NCI-H1092 (cell line): ENCODE measurements at places on chromosomes 4 and X.

DNA sequence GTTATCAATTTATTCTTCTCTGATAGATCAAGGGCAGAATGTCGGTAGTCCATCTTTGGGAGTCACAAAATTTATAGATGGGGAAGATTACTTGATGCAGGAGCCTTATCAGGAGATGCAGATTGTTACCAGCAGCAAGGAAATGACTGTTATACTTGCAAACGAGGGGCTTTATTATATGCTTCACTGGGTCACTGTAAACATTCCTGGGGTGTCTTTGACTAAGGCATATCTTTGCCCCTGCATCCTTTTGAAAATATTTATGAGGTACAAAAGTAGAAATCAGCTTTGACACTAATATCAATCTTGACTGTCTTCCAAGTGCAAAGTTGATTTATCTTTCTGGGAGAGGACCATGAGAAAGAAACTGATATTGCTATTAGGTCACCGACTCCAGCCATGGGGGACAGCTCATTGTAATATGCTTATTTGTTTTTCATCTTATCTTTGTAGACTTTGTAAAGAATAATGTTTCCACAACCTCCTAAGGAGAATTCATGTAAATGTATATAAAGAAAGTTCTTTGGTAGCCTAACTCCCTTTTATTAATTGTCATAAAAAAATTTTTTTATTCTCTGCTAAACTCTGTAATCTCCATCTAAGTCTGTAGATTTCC is 177.3 kb upstream of the EMCN start:
- DNase-seq, result no peak

- no peak for DNase-seq
Measured at GRCh38 chrX:11437642-11438379, 144.6 kb downstream of the AMELX start.

GRCh38 chr4:147361726-147362125 is 119.2 kb upstream of the EDNRA start:
- DNase-seq, result no peak

GRCh38 chr4:138320030-138320429 is 77.9 kb upstream of the SLC7A11 start:
- DNase-seq, result no peak

GRCh38 chr4:39118034-39118658 is 56.1 kb downstream of the KLHL5 start:
- DNase-seq, result no peak

DNA sequence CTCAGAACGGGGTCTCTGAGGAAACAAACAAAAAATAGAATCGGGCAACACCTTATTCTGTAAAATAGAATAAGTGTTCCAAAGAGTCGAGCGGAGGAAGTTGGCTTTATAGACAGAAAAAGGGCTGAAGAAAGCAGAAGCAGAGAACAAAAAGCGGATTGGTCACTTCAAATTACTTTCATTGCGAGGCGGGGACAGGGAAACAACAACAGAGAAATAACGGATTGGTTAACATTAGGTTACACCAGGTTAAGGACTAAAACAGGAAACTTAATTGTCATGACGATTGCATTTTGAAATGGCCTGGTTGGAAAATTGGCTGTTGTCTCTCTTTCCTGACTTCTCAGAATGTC is 433 bp upstream of the COQ2 start:
- peak; percentile 4 for DNase-seq

DNA sequence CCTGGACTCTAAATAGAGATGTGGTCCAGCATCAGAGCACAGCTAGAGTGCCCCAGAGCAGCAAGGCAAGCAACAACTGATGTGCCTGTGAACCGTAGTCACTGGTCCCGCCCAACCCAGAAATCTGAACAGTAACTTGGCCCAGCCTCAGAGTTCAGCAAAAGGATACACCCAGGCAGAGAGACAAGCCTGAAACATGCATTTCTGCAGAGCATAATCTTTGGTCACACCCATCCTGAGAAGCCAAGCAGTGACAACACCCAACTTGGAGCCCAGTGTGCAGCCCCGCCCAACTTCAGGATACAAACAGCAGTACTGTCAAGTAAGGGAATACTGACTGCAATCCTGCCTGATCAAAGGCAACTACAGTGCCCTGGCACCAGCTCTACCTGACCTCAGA is 78.9 kb downstream of the CCDC160 start:
- no peak for DNase-seq

DNA sequence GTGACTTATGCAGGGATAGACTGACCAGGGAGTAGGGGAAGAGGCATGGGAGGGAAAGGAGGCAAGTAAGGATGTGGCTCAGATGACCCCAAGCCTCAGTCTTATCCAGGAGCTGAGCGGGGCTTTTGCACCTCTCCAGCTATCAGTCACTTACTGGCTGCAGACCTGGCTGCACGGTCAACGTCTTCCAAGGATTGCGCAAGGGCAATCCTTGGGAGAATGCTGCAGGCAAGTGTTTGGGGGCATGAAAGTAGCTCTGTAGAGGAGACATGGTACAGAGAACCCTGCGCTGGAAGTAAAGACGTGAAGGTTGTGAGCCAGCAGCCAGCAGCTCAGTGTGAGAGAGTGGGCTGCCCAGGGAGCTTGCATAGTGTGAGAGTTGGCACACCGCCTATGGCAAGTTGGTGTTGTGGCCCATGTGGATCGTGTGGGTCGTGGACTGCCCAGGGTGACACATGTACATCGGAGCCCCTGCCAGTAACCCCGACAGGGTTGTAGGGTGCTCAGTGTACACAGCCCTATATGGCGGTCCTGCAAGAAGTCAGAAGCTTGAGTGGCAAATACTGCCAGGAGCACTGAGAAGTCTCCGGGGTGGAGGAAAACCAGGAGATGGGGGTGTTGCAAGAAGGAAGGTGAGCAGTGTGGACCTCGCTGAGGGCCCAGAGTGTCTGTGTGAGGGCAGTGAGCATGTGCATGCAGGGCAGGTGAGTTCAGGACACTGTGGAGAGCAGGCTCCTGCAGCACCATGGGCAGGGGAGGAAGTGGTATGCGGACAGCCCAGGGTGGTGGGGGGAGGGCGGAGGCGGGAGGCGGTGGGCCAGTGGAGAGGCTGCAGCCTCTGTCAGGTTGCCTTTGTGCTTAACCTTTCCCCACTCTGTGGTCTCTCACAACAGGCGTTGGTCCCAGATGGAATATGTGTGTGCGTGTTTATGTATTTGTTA is 50.9 kb downstream of the KIT start:
- no peak for DNase-seq

DNA sequence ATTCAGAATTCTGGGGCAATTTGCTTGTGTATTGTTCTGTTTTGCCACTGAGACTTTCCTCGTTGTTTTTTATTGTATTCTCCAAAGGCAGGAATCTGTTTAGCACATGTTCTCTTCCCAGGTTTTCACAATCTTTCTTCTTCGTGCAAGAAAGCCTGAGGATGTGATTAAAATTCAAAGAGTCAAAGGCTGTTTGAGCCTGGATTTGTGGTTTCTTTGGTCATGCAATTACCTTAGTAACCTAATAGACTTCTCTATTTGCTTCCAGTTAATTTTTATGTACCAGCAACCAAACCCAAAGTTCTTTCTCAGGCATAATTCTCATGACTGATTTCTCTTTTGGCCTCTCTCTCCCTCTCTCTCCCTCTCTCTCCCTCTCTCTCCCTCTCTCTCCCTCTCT is 1420.1 kb upstream of the TENM3 start:
- no peak for DNase-seq

GRCh38 chrX:44224760-44225159 is 118.7 kb downstream of the EFHC2 start:
- no peak for DNase-seq

GRCh38 chr4:92381616-92382015 is 77.8 kb downstream of the GRID2 start:
- no peak for DNase-seq

- no peak for DNase-seq
Measured at GRCh38 chr4:95017305-95018064, 259.7 kb downstream of the BMPR1B start.

- no peak for DNase-seq
Measured at GRCh38 chr4:105785792-105786191, 77.2 kb downstream of the GSTCD start.

GRCh38 chr4:1244081-1244977 is 4.6 kb downstream of the CTBP1 start:
- no peak for DNase-seq

- no peak for DNase-seq
Measured at GRCh38 chrX:37896511-37896890, 49.1 kb upstream of the DYNLT3 start.

GRCh38 chr4:177640864-177641263 is 198.6 kb upstream of the AGA start:
- no peak for DNase-seq

DNA sequence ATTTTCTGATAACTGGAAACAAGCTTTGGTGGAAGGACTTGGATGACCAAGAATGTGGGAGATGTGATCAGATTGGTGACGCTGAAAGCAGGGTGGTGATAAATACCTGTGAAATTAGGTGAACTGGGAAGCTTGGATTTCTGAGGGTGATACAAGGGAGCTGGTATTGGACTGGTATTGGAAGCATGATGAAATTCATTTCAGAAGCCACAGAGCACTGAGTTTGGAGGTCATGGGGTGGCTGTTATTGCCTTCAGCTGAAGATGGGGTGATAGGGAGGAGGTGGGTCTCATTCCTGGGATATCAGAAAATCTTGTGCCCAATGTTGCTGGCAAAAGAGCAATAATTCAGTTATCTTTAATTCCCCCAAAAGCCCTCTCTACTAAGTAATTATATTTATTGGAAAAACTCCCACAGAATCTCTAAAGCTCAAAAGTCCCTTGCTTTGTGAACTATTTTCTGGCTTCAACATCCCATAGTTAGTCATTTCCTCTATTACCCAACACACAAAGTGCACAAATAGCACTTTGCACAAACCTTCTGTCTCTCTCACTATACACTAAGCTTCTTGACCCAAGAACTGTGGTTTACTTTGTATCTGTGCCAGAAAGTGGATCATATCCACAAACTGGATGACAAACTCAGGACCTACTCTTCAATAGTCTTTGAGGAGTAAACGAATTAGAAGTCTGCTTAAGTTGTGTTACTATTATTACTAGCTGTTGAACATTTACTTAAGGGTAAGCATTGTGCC is 23.1 kb upstream of the CAMK2D start:
- DNase-seq, result no peak

DNA sequence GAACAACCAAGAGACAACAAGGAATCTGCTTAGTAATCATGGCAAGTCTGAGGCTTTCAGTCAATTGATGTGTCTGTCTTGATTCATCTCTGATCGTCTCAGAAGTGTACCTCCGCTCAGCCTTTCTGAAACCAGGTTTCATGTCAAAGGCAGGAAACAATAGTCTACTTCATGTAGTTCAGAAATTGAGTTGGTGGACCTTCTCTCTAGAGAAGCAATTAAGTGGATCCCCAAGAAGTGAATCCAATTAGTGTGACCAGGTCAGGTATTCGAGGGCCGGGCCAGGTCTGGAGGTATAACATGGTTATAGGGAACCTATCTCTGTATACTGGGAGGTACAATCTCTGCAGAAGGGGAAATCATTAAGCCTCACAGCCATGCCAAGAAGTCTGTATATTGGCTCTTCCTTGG is 32.0 kb downstream of the DAPP1 start:
- DNase-seq, result no peak

DNA sequence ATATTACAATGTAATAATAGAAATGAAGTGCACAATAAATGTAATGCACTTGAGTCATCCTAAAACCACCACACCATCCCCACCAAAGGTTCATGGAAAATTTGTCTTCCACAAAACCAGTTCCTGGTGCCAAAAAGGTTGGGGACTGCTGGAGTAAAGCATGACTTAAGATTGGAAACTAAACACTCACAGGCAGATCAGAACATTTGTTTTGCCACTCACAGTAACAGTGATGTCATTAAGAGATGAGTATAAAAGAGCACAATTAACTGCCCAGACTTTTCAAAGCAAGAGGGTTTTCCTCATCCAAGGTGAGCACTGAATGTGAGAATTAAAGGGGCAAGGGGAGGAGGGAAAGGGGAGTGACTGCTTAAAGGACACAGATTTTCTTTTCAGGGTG is 35.6 kb downstream of the MAP7D3 start:
- no peak for DNase-seq

DNA sequence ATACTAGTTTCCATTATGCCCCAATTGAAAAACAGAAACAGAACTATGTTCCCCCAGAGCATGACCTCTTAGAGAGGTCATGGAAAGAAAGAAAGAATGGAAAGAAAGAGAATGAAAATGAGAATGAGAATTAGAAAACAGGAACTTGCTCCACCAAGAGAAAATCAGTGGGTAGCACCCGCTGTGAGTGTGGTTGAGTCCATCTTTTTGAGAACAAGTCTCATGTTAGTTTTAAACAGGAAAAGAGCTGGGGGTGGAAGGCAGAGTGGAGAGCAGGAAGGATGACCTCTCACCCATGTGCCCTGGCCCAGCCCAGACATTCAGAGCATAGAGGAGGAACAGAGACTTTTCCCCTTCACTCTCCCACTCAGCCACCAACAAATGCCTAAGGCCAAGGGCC is 4.9 kb downstream of the GSX2 start:
- no peak for DNase-seq

GRCh38 chr4:120850018-120850599 is 72.4 kb downstream of the PRDM5 start:
- no peak for DNase-seq

GRCh38 chr4:172997856-172998255 is 170.8 kb upstream of the GALNT7 start:
- DNase-seq, result no peak

DNA sequence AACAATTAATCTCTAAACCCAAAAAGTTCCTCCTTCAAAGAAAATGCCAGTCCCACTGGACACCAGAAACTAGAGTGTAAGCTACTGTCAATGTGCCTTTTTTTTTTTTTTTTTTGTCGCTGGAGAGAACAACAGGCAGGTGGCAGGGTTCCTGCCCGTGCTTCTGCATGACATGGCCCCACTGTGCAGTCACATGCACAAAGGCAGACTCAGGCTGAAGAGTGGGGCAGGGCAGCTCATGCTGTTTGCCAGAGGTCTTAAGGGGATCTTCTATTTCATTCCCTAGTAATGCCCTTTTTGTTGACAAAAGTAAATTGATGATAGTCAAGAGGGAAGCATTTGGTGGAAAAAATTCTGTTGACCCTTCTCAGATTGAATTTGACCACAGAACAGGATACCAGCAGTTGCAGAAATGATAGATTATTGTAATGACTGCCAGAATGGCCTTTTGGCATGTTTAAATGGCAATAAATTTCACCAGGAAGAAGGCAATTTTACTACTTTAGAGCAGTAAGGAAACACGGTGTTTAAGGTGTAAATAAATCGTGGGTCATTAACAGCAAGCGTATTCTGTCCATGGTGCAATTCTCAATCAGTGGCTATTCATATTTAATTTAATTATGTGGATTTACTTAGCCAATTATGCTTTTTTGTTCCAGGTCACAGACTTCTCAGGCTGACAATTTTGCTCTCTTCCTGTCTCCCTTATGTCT is 80.9 kb downstream of the NKX6-1 start:
- DNase-seq, result no peak

GRCh38 chr4:176792326-176793059 is at the start of gene VEGFC:
VEGFC (minus strand) TSS chr4:176792922; CDS start chr4:176792311, 611 bp downstream.
- peak; percentile 2 for DNase-seq

- DNase-seq, result no peak
Measured at GRCh38 chr4:136741468-136741867, 790.8 kb downstream of the PCDH18 start.

GRCh38 chr4:17482716-17483115 is 29.2 kb downstream of the QDPR start:
- DNase-seq, result no peak

GRCh38 chr4:105520819-105521790 is 31.3 kb upstream of the ARHGEF38 start:
- DNase-seq, result peak; percentile 23
